Stimulated activated CD8-positive, alpha-beta memory T cell treated with anti-CD3 and anti-CD28 coated beads, Interleukin-15, amount 100 ng/mL, for 4 hours (primary cell): ENCODE measurements at places on chromosomes 13 and 19.

DNA sequence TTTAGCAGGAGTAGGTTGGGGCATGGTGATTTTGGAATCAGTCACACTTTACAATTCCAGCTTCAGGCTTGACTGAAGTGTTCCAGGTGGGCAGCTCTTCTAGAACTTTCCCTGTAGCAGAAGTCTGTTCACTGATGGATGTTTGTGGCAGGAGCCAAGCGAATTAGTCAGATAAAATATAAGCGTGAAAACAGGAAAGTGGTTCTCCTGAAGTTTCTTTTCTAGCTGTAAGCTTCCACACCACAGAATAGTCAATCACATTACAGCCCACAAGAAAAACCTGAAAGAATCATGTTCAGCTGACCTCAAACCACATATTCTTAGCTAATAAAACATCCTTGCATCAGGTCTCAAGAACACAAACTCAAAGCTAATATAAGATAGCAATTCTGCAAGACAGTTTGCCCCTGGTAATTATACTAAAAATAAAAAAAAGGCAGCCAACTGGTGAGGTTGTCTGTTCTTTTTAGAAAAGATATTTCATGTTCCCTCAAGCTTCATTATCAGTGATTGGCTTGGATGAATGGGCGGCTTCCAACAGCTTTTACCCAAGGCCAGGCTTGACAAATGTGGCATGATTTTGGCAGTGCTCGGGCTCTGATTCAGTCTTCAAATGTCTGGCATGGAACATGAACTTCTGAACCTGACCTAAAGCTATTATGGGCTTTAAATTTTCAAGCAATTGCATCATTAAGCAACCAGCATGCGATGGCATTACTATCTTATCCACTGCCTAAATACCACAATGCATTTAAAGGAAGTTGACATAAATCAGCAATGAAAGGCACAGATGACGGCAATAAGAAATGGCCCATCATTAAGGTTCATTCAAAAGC, 136.8 kb downstream of the DCLK1 start:
- DNase-seq, result no peak

DNA sequence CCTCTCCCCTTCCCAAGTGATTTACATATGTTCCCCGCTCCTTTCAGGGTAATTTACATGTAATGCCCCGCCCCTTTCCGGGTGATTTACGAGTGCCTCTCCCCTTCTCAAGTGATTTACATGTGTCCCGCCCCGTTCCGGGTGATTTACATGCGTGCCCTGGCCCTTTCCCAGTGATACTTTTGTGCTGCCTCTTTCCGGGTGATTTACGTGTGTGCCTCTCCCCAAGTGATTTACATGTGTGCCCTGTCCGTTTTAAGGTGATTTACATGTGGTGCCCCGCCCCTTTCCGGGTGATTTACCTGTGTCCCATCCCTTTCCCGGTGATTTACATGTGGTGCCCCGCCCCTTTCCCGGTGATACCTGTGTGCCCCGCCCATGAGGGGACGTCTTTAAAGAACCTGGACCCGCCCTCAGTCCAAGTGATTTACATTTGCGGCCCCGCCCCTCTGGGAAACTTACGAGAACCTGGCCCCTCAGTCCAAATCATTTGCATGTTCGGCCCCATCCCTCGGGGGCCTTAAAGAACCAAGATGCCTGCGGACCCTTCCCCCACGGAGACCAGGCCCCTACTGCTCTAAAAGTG, 559 bp upstream of the LENG9 start:
- peak; percentile 41 for DNase-seq

GRCh38 chr19:31574251-31574973, 225.2 kb upstream of the TSHZ3 start:
- no peak for DNase-seq

DNA sequence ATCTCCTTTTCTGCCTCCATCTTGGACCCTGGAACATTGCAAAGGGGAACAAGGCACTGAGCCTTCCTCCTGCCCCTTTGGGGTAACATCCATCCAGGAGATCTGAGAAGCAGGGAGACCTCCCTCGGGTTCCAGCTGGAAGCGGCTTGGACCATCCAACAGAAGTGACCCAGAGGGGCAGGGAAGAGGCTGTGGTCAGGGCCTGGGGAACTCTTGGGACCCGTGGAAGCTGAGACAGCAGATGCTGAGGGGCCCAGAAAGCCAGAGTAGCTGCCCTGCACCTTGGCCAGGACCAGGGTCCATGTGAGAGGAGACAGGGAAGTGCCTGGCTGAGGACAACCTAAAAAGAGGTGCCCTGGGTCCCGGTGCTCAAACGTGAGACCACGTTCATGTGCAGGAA, 21.9 kb upstream of the KCTD15 start:
- DNase-seq, result no peak

DNA sequence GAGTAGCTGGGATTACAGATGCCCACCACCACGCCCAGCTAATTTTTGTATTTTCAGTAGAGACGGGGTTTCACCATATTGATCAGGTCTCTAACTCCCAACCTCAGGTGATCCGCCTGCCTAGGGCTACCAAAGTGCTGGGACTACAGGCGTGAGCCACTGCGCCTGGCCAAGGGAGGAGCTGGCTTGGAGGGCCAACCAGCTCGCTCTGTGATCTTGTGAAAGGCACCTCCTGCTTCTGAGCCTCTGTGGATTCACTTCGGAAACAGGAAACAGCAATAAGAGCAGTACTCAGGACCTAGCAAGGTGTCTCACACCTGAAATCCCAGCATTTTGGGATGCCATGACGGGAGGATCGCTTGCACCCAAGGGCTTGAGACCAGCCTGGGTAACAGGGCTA, 2.0 kb upstream of the ELL start:
- DNase-seq, result no peak

GRCh38 chr19:5580161-5580571, 12.4 kb upstream of the TINCR start:
- DNase-seq, result no peak

GRCh38 chr13:33362986-33363727, 77.6 kb upstream of the STARD13 start:
- DNase-seq, result no peak

DNA sequence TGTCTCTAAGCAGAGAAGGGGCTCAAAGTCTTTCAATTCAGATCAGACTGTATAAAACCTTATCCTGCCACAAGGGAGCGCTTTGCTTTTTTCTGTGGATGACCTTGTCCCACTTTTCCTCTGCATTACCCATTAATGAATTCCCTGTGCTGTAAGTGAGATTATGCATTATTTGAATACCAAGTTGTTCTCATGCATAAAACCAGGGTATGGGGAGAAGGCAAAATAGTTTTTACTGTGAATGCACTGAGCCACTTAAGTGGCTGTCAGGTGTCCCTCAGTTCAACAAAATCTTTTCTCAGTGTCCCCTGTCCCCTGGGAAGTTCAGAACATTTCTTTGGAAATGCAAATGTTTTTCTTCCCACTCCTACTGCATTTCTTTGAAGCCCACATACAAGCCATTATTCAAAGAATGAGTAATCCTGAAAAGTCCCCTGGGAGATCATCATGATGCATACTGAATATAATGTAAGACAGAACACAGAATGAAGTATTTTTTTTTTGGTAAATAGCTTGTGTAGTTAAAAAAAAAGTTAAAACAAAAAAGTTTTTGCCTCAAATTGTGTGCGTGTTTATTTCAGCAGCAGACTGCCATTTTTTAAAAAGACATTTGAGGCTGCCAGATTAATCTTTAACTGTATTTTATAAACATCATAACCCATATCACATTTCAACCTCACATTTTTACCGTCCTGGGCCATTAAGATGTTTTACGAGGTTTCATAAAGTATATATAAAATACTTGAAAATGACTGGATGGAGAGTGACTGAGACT, 506.7 kb upstream of the PCDH9 start:
- no peak for DNase-seq

- no peak for DNase-seq
These were observed 54.0 kb upstream of the GTF3A start for GRCh38 chr13:27370305-27370872.

DNA sequence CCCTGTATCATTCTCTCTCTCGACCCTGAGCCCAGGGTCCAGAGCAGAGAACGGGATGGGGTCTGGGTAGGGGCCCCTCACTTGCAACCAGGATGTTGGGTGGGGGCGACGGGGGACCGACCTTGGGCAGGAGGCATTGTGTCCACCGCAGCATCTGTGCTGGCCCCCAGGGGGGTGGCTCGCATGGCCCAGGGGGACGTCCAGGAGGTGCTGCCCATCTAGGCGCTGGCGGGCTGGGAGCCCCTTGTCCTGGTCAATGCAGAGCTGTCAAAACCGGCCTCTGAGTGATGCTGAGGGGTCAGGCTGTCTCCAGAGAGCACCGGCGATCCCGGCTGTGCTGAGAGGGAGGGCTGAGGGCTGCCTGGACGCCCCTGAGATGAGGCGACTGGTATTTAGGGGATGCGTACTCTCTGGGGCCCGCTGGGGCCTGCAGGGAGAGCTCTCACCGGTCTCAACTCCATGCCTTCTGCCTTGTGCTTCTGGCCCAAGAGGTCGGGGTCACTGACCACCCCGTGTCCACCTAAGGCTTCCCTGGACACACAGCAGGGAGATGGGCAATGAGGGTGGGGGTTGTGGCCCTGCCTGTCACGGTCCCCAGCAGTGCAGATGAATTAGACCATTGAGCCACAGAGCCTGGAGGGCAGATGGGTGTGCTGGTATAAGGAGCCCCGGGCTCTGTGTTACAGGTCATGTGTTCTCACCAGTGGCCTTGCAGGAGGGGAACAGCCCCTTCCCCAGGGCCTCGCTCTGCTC, 8.6 kb downstream of the RPS9 start:
- DNase-seq, result no peak
